ENCODE measurements at places on chromosomes 1 and 21.

DNA sequence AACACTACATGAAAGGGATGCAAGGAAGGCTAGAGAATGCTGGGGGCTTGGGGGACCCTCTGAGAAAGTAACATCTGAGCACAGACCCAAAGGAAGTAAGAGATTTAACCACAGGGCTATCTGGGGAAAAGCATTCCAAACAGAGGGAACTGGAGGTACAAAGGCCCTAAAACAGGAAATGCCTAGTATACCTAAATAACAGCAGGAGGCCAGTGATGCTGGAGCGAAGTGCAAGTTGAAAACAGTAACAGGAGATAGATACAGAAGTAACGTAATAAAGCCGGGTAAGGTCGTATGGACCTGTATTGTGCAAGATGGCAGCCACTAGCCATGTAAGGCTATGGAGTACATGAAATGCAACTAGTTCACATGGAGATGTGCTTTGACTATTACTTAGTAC is 52.1 kb downstream of the CD34 start:
- no peak for DNase-seq

- no peak for DNase-seq
Observed at GRCh38 chr1:169090900-169091311, 15.6 kb upstream of the ATP1B1 start.

GRCh38 chr1:228902781-228903433 is 167.6 kb downstream of the RHOU start:
- no peak for DNase-seq

DNA sequence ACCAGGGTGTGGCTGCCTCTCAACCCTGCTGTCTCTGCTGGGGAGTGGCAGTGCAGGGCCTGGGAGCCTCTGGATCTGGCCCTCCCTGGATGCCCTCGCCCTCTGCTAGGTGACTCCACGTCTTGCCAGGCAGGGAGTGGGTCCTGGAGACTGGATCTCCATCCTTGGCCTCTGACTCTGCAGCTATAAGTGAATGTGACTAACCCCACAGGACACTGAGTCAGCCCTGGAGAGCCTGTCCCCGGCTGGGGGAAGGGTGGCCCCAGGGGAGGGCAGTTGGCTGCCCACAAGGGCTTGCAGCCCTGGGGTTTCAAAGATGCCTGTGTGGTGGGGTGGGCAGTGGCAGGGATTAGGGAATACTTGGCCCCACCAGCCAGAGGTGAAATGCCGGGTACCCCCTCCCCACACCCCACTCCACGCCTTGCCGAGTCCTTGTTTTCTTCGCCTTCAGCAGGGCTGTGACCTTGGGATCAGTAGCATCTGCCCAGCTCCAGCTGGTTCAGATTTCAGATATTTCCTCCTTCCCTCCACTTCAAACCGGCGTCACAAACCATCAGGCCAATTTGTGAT is 1.9 kb upstream of the MYBPH start:
- DNase-seq = no peak

- no peak for DNase-seq
Observed at GRCh38 chr1:221363039-221363438, 378.9 kb downstream of the DUSP10 start.

DNA sequence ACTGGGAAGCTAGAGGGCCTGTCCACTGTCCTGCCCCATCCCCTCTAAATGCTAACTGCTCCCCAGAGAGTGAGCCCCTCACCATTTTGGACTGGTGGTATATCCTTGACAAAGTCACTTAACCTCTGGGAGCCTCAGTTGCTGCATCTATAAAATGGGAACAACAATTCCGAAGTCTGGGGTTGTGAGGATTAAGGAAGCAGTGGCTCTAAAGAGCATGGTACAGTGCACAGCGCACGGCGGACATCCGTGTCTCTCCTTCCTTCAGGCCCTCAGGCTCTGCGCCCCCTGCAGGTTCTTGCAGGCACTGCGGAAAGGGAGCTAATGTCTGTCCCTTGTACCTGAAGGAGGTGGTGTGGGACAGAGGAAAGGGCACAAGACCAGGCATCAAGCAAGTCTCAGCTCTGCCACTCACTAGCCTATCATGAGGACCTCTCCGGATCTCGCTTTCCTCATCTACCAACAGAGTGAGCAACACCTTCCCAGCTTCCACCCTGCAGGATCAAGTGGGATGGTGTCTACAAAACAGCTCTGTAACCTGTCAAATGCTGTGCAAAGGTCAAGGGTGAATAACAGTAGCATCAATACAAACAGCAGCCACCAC is 20.1 kb downstream of the ECE1 start:
- peak; percentile 81 for DNase-seq

DNA sequence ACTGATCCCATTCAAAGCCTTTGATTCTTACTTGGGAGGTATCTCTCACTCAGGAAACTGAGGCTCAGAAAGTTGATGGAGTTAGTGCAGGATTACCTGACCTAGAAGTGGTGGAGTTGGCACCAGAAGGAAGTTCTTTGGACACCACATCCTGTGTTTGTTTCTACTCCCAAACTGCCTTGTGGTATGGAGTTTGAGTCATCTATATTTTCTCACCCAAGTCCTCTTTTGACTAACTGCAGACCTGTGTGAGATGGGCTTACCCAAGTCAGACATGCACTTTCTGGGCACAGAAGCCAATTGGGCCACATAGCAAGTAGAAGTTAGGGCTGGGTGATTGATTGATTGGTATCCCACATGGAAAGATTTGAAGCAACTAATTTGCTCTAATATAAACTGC is 36.1 kb downstream of the FGGY start:
- no peak for DNase-seq

GRCh38 chr1:243407284-243408018 is 151.6 kb downstream of the SDCCAG8 start:
- DNase-seq = no peak

All from hematopoietic multipotent progenitor cell treated with erythropoietin and hydrocortisone succinate and interleukin-3 and kit ligand, for 17 days (in vitro differentiated cells).